ENCODE measurements at places on chromosomes 2 and 18.

DNA sequence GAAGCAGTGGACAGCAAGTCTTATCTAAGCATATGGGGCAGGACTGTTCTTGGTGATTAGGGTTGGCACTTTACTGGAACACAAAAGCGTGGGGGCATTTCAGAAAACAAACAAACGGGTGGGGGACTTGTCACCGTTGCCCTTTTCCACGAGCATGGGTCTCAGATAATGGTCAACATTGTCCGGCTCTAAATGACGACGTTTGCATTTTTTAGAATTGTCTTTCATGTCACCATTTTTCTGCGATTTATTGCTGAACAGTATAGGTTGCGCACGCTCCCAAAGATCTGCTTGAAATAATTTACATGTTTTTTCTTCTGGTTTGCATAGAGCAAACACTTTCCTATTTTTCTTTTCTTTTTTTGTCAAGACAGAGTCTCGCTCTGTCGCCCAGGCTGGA is 46.6 kb upstream of the TBC1D8 start:
- DNase-seq, result no peak

DNA sequence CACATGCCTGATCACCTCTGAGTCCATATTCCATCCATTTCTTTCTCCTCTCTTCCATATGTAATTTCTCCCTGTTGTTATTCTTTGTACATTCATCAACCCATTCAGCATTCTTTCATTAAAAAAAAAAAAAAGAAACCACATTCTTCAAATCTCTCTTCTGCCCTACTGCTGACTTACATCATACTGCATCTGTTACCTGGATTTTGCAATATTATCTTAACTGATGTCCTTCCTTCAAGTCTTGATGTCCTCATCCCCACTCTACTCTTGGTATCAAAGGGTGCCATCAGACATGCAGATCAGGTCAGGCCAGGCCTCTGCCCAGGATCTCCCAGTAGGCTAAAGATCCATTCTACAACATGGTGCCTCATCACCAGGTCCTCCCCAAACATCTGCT is 90.6 kb downstream of the SGPP2 start:
- no peak for DNase-seq

DNA sequence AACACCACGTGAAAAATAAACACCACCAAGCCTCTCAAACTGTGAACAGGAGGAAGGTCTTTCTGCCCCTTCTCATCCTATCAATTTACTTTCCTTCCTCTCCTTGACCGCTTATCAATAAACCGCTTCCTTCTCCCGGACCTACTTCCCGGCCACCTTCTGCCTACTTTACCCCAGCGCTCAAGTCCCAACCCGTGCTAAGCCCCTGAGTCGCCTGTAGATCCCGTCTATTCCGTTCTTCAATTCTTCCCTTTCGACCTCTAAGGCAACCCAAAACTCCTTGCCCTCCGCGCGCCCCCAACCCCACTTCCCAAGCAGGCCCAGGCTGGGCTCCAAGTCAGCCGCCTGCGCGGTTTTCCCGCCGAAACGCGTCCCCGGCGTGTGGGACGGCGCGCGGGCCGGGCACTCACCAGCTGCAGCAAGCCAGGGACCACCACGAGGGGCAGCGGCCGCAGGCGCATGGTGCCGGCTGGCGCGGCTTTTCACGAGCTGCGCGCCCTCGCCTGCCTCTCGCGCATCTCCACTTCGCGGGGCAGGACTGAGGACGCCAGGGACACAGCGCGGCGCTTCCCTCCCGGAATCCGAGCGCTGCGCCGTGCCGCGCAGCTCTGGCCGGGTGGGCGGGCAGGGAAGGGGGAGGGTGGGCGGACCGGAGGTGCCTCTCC is at the start of gene NXPH2:
NXPH2 (minus strand) TSS at position 610 of the 665 bp plus-strand sequence; CDS start at position 461, 149 bp downstream.
- DNase-seq, result no peak

GRCh38 chr2:177352441-177353186 is 40.0 kb upstream of the AGPS start:
- no peak for DNase-seq

- DNase-seq, result no peak
Observed at GRCh38 chr2:98258906-98259305, 87.3 kb upstream of the CNGA3 start.

DNA sequence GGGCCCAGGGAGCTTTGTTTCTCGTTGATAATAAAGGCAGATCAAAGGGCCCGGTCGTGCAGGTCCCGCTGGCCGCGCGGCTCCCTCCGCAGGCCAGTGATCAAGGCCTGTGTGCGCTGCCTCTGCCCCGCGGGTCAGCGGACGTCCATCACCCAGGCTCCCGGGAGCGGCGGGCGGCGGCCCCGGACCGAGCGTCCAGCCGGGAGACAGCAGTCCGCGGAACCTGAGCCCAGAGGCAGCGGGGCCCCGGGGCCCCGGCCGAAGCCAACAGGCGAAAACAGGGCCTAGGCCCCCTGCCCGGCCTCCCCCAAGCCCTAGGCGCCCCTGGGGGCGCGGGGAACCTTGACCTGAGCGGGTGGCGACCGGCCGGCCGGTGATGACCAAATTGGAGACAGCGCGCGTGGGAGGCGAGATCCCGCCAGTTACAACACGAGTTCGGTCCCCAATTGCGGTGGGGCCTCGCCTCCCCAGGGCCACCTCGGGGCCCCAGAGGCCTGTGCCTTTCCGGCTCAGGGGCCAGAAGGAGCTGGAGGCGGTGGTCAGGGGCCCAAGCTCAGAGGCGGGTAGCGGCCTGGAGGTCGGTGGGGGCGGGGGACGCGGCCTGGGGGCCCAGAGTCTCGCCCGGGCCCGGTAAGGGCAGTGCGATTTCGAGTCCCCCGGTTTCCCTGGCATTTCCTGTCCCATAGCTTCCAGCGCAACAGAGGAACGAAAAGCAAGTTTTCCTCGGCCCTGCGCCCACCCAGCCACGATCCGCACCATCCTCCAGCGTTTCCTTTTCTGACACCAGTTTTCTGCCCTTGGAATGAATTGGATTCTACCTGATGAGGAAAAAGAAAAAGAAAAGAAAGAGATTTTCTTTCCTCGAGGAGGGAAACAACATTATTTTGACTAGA is 5.9 kb downstream of the SP9 start:
- DNase-seq, result no peak

GRCh38 chr2:29105375-29105774 is 9.8 kb upstream of the CLIP4 start:
- DNase-seq, result no peak

- DNase-seq, result peak; percentile 82
Observed at GRCh38 chr2:237474931-237475703, 11.9 kb upstream of the MLPH start.

DNA sequence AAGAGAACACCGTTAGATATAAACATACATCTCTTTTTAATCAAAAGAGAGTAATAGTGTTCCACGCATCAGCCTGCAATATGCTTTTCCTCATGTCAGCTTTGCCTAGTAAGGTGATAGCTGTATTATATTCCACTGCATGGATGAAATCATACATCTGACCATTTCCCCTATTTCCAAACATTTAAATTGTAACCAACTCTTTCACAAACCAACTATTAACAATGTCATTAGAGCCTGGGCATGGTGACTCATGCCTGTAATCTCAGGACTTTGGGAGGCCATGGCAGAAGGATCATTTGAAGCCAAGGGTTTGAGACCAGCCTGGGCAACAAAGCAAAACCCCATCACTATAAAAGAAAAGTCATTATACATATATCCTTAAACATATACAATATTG is 284.8 kb downstream of the BCL11A start:
- no peak for DNase-seq

DNA sequence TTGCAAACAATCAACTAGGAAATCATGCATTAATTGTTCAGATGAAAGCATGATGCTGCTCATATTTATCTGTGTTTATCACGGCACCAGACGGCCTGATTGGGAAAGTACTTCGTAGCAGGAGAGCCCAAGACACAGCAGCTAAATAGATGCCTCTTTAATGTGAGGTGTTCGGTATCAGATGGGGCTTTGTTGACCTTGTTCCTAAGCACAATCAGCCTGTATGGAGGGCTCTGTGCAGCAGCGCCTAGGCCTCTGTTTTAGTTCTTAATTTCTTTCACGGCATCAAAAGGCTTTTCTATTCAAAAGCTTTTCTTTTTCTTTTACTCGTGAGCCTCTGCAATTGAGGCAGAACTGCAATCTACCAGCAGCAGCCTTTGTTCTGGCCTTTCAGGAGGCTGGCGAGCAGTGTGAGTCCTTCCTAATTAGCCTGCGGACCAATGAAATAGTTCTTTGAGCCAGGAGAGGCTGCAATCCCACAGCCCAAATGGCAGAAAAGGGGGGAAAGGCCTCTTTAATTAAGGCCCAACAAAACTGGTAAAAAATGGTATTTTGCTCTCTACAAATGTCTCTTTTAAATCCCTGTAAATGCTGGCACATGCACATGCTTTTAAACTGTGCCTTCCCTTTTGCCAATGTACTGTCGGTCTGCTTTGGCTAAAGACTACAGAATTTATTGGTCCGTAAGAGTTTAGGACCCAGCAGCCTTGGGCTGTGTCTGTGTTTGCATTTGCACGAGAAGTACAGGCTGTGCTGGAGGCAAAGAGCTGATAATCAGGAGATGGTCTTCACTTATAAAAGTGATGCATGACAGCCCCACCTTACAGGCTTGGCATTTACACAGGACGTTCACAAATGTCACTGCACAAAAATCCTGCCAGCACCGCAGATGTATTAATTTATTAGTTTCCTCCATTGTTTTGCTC is 159.6 kb downstream of the RND3 start:
- no peak for DNase-seq

GRCh38 chr18:8766559-8767293 is 61.4 kb downstream of the MTCL1 start:
- DNase-seq, result no peak

DNA sequence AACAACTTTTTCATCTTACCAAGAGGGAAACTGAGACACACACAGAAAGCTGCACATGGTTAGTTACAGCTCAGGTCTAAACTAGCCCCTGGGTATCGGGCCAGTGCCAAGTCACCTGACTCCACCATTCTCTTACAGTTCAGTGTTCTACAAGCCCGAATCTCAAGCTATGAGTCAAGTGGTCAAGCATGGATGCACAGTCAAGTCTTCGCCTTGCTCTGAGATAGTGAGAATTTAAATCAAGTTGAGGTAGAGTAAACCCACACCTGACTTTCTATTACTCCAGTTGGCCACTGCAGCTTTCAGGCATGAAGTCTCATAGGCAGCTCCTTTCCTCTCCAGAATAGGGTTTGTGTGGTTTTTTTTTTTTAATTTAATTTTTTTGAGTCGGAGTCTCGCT is 34.5 kb upstream of the ARL5A start:
- DNase-seq, result no peak

DNA sequence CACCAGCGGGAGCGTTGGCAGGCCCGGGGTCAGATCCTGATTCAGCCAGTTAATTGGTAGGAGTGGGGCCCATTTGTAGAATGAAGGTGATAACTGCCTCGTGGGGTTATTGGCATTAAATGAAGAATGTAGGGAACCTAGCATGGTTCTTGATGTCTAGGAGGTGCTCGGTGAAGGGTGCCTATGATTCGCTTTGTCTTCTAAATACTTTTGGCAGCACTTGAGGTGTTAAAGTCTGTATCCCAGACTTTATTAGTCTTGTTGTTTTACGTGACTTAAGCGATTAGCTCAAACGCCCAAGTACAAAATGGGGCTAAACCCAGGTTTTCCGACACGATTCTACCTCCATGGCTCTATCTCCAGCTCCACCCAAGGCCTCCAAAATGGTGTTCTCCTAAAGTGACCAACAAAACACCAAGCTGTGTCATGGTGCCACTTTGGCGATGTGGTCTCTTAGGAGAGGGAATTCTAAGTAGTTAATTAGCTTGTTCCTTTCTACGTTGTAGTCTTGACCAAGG is 980 bp upstream of the PPP4R1 start:
- DNase-seq, result no peak

- no peak for DNase-seq
Observed at GRCh38 chr2:220335591-220335915, 708.1 kb downstream of the SLC4A3 start.

DNA sequence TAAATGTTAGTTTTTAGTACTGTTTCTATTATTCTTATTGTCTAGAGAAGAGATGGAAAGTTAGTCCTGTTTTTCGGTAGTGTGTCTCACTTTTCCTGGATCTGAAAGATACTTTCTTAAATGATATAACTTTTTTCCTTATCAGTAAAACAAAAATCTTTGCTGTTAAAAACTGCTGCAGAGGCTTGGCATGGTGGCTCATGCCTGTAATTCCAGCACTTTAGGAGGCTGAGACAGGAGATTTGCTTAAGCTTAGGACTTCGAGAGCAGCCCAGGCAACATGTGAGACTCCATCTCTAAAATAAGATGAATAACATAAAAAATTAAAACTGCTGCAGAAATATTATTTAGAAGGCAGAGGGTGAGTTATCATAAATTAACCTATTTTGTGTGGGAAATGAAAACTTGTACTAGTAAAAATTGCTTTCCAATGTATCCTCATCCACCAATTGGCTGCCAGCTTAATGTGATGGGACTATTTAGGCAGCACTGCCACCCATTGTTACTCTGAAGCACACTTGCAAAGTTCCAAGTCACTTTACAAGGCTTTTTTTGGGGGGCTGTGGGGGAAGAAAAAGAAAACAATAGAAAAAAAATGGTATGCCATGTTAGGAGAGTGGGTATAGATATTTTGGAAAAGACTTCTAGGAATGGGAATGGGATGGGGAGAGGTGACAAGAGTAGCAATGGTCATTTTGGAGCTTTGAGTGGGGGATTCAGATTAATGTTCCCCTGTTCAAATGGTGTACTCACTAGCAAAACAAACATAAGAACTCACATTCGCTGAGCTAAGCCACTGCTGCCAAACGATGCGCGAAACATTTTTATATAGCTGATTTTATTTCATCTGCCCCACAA is 62.7 kb downstream of the MEIS1 start:
- DNase-seq, result no peak

GRCh38 chr2:115739574-115739973 is 1297.1 kb downstream of the DPP10 start:
- DNase-seq, result no peak

GRCh38 chr2:211823886-211824479 is 714.6 kb downstream of the ERBB4 start:
- no peak for DNase-seq

DNA sequence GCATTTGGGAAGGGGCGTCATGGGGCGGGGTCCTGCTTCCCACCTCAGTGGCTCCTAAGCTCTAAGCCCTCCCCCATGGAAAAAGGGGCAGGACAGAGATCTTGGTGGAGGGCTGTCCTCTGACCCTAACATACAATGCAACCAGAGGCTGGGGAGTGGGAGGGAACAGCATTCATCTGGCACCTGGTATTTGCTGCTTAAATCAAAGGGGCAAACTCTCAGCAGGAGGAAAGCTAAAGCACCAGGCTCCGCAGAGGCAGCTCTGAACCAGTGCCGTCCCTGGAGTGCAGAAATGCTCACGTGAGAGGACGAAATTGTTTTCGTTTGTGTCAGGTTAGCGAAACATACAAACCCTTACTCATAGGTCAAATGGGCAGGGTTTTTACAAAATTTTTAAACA is 92.7 kb upstream of the PXDN start:
- no peak for DNase-seq

GRCh38 chr2:160043265-160043664 is 19.1 kb downstream of the PLA2R1 start:
- DNase-seq, result peak; percentile 42

- DNase-seq, result no peak
Observed at GRCh38 chr2:66362701-66363100, 72.2 kb upstream of the MEIS1 start.

DNA sequence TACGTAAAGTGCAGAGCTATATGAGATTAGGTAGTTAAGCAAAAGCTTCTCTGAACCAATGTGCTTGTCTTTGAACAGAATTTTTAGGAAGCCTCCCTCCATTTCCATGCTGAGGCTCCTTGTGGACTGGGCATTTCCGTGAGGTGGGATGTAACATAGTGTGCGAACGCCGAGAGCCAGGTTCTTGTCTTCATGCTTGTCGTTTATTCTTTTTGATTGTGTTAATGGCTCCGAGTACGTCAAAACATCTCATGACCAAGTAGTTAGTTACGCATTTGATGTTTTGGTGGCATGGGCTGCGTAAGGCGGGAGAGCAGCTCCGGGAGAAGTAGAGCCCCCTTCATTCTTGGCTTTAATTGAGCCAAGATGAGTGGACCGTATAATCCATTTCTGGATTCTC is 32.9 kb downstream of the DGKD start:
- DNase-seq, result no peak
